Stimulated activated naive CD4-positive, alpha-beta T cell (primary cell): ENCODE measurements at places on chromosomes 1 and 21.
A peak's percentile ranks its signal among the peaks of the same experiment; 100 is the strongest.

GRCh38 chr1:24572301-24572700, 16.4 kb downstream of the NCMAP start:
- no peak for DNase-seq

- DNase-seq: no peak
Measured at GRCh38 chr1:188065917-188066316, 1237.2 kb downstream of the PLA2G4A start.

DNA sequence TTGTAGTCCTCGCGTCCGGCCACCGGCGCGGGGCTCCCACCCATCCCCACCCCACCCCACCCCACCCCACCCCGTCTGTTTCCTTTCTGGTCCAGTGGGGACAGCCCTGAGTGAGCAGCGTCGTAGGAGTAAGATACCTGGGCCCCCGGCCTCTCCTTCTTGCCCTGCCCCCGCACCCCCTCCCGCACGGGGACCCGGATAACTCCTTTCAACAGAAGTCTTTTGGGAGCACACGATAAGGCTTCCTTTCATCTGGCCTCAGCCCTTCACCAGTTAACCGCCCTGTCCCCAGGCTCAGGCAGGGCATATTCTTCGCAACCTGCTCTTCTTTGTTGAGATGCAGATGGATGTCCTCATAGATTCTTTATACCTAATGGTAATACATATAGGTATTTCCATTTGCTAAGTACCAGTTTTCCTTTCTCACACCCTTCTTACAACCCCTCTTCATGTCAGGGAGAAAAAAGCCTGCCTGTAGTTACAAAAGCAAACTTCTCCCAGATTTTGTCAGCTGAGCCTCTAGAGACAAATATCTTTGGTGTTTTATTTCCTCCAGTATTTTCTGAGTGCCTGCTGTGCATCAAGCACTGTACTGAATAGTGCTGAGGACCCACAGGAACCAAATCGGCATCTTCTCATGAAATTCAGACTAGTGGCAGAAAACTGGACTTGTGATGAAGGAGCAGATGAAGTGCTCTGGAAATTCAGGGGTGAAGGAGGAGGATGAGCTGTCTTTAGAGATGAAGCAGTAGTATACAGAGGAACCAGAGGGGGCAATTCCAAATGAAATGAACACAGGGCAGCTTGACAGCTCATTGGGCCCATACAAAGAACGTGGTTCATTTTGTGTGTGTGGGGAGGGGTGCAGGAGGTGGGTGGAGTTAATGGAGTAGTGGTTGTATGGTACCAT, 33.6 kb downstream of the SLC2A1 start:
- no peak for DNase-seq

- no peak for DNase-seq
Measured at GRCh38 chr1:196317535-196318522, 290.4 kb downstream of the KCNT2 start.

DNA sequence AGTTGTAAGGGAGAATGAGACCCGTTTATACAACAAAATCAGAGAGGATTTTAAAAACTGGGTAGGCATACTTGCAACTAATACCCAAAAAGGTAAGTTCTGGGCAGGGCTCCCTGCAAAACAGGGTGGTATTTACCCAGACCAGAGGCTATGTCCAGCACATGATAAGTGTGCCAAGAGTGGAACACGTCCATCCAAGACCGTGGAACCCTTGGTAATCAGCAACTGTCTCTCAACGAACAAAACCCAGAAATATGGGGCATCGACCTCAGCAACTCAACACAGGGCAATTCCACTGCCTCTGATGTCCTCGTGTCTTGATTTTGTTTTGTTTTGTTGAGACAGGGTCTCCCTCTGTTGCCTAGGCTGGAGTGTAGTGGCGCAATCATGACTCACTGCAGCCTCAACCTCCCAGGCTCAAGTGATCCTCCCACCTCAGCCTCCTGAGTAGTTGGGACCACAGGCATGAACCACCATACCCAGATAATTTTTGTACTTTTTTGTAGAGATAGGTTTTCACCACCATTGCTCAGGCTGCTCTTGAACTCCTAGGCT, 26.7 kb upstream of the MX1 start:
- DNase-seq: no peak

DNA sequence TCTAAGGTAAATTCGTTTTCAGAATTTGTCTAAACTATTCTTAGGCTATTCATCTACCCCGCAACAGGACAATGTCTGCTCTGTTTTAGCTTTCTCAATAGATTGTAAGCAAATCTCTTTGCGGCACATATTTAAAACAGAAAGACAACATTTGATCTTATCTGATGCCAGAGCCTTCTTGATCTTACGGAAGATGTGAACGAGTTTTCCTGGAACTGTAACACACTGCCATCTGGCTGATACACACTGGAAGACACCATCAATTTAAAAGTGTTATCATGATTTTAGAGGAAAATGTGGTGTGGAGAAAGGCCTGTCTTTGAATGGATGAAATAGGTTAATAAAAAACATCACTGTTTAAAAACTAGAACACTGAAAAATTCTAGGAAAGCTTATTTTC, 36.1 kb downstream of the COA6 start:
- peak; percentile 58 for DNase-seq

GRCh38 chr1:11493972-11494655, 15.2 kb downstream of the DISP3 start:
- no peak for DNase-seq

- no peak for DNase-seq
Measured at GRCh38 chr1:32647308-32648134, 2.8 kb downstream of the ZBTB8OS start.

- no peak for DNase-seq
Measured at GRCh38 chr1:227945891-227946623, 1.7 kb downstream of the WNT9A start.

GRCh38 chr1:165185161-165185889, 171.2 kb downstream of the LMX1A start:
- no peak for DNase-seq

DNA sequence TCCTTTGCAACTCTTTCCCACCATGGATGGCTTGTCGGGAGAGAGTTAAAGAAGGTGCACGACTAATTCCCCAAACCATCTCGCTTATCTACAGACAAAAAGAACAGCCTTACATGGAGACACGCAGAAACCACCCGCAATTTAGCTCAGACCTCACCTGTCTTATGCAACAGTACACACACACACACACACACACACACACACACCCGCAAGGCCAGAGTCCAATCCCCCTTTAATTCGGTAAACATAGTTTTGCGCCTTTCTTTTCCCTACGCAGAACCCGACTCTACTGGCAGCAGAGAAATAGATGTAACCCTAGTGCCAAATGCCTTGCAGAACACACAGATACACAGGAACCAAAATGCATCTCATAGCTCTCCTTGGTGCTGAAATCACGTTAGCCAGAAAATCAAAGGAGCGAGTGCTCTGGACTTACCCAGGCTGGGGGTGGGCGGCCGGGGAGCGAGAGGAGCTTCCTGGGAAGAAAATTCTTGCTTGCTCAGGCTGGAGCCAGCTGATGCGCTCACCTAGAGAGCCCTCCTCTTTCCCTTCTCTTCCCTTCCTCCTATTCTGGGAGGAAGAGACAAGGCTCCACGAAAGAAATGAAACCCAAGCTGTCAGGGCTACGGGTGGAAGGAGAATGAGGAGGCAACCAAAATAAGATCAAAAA, 470 bp downstream of the TNR start:
- DNase-seq: no peak

GRCh38 chr1:207745839-207746767, 5.8 kb upstream of the CD46 start:
- no peak for DNase-seq

- no peak for DNase-seq
Measured at GRCh38 chr1:218025454-218025853, 259.6 kb upstream of the RRP15 start.

DNA sequence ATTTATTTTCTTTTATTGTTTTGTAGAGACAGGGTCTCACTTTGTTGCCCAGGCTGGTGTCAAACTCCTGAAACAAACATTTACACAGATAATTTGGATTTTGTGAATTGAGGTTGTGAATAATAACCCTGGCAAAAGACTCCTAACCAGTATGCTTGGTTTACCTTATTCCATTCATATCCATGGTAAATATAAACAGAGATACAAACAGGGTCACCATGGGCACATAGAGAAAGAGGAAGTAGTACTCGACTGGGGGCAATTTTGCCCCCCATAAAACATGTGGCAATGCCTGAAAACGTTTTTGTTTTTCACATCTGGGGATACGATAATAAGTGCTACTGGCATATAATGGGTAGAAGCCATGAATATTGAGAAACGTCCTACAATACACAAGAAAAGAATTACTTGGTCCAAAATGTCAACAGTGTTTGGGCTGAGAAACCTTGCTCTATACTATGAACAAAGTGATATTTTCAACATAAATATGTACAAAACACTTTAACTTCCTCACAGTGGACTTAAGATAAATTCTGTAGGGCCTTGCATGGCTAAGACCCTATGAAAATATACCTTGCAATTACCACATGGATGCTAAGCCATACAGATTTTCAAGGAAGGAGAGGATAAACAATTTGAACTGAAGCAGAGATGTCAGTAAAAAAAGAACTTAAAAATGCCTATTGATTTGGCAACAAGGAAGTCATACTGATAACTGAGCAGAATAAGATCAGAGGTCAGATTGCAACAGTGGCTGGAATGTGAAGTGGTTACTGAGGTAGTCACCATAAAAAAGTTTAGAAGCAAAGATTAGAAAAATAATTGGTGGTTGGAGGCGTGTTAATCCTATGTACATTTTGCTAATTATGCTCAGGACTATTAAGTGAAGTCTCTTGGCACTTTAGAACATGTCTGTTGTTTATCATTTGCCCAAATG, 27.4 kb upstream of the ASPM start:
- DNase-seq: no peak

GRCh38 chr21:34695434-34695833, 26.6 kb downstream of the CLIC6 start:
- DNase-seq: no peak

GRCh38 chr1:236425031-236425663, 31.1 kb downstream of the EDARADD start:
- no peak for DNase-seq

GRCh38 chr1:103218821-103219220, 110.5 kb upstream of the COL11A1 start:
- no peak for DNase-seq

DNA sequence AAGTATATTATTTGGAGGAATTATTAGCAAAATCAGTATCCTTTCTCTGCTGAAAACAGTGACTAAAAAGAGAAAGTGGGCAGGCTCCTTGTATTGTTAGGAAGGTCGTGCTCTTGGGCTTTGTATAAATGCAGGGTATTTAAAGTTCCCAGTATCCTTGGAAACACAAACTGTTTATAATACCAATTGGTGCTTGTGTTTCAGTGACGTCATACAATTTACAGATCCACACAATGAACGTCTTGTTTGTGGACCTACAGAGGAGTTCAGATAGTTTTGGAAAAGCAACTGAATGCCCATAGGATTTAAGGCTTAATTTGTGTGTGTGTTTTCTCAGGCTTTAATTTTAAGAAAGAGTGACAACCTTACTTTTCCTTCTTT, 168.2 kb downstream of the RASAL2 start:
- no peak for DNase-seq

GRCh38 chr1:58745117-58745516, 38.7 kb downstream of the JUN start:
- DNase-seq: no peak

DNA sequence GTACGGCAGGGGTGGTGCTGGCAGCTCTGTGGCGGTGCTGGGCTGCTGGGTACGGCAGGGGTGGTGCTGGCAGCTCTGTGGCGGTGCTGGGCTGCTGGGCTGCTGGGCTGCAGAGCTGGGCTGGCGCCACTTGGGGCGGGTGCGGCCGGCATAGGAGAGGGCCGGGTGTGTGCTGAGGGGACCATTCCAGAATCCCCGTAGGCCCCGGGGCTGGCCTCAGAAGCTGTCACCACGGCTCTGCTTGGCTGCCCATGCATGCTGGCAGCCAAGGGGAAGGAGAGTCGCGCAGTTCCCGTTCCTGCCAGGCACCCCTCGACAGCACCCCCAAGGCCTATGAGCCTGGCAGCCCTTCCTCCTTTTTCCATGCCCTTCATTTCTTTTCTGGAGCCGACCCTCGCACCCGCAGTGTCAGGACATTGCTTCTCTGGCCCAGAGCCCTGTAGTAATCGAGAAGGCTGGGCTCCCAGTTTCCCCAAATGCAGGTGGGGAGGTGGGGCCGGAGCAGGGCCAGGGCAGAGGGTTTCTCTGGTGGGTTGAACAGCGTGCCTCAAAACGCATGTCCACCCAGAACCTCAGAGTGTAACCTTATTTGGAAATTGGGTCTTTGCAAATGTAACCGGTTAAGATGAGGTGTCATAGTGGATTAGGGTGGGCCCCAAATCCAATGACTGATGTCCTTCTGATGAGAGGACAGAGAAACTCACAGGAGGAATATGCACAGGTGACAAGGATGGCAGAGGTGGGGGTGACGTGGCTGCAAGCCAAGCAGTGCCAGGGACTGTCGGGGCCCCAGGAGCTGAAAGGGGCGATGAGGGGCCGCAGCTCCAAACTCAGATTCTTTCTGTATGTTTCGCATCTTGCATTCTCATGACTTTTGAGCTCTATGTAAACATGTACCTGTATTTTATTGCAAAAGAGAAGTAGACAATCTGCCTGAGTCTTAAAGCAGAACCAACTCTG, 71.0 kb upstream of the ACTRT2 start:
- no peak for DNase-seq

- no peak for DNase-seq
Measured at GRCh38 chr1:195608883-195609282, 999.4 kb downstream of the KCNT2 start.

DNA sequence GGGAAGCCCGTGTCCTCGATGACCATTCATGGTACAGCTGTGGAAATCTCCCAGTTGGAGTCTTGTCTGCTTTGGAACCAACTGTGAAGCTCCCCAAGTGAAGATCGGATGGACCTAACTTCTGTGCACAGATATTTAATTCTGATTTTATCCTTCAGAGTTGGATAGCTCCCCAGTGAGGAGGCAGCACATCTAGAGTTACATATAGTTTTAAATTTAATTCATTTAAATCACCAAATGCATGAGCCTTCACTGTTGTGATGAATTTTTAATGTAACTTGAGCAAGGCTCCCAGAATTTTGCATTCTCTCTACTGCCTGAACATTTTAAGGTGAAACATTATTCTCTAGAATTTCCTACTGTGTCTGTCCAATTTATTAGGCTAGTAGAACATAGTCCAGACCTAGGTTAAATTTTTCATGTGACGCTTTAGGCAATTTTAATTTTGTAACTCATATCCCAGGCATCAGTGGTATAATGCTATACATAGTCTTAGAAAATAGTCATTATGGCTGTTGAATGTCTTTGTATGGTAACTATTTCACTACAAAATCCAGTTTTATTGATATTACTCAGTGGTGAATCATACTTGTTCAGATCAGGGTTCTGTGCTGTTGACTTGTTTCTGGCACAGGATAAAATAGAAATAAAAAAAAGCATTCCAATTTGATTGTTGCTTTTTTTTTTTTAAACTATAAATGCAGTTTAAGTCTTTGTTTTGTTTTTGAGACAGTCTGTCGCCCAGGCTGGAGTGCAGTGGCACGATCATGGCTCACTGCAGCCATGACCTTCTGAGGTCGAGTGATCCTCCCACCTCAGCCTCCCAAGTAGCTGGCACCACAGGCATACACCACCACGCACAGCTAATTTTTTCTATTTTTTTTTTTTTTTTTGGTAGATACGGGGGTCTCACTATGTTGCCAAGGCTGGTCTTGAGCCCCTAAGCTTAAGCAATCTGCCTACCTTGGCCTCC, 66.9 kb downstream of the PRDM2 start:
- DNase-seq: no peak

- no peak for DNase-seq
Measured at GRCh38 chr1:169207797-169208520, 101.5 kb downstream of the ATP1B1 start.

- DNase-seq: no peak
Measured at GRCh38 chr1:15353839-15354579, 55.7 kb upstream of the EFHD2 start.

GRCh38 chr1:30909365-30910068, 959 bp upstream of the SDC3 start:
- no peak for DNase-seq
